ENCODE measurements at places on chromosomes 12 and 14.

GRCh38 chr12:105398930-105399329, 68.4 kb downstream of the C12orf75 start:
- no peak for DNase-seq

GRCh38 chr12:105033851-105034250, 47.7 kb downstream of the NOPCHAP1 start:
- no peak for DNase-seq

GRCh38 chr12:2783936-2784600, 10.7 kb upstream of the FKBP4 start:
- DNase-seq, result no peak

DNA sequence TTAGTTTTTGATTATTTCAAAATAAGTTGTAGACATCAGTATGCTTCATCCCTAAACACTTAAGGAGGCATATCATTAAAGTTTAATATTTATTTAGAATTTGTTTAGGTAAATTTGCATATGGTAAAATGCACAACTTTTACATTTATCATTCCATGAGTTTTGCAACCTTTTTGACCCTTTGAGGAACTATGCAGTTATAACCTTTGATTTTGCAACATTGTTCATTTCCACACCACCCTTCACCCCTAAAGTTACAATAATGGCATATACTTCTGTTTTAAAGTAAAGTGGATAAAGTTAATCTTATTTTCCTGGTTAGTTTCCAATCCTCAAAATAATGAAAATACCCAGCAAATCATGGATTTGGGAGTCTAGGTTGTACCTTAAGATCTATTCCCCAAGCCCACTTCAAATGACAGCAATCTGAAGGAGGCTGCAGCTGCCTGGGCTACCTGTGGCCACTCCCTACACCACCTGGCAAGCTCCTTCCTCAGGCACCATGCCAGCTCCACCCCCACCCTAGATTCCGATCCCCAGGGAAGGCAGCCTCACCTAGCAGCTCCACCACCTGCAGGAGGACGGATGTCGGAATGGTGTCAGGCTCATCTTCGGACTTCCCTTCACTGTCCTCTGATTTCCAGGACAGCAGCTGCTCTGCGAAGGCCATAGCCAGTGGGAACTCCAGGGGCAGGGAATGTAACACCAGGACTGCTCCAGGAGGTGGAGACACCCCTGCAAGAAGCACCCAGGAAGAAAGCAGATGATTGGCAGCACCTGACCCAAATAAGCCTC, 65.1 kb downstream of the TRAFD1 start:
- no peak for DNase-seq

Data from GM18507 (cell line).